ENCODE measurements at places on chromosomes 1 and 21.

DNA sequence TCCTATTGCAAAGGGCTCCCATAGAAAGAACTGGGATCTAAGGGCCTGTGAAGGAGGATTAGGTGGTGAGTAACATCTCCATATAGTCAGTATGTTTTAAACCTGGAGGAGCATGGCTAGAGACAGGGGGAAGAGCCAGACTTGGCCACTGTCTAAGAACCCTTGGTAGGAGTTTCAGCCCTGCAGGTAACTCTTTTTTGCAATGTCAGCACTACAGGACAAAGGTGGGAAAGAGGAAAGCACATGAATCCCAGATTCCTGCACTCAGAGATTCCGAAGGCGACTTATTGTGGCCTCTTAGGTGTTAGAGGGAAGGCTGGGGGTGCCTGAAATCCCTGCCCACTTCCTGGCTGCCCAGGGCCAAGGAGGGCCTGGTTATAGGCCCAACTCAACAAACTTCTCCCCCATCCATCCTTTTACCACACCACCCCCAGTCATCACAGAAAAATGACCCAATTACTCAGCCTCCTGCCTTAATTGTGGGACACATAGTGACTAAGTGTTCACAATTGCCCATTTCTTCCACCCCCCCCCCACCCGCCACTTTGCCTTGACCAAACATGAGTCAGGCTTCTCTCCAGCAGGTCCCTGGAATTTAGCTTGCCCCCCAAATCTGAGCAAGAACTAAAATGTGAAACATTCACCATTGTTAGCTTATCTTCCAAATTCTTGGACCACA lies 1.9 kb upstream of the NTNG1 start:
- DNase-seq, result no peak

DNA sequence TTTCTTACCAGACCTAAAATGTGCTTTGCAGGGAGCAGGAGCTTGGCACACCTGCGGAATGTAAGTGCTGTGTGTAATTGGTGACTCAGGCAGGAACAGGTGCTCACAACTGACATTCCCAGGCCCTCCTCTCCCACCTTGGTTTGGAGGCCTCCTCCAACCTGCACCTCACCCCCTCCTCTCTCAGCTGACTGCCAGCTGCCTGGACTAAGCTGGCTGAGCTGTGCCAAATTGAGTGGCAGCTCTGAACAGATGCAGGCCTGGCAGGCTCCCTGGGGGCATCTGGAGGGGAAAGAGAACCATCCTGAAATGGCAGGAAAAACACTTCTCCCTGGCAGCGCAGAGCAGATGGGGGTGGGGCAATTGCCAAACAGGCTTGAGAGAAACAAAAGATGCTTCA lies 91.7 kb upstream of the PGBD5 start:
- no peak for DNase-seq

- DNase-seq, result no peak
Observed at GRCh38 chr1:170145061-170145460, 698 bp upstream of the NTMT2 start.

GRCh38 chr1:43947874-43948437 lies 1.2 kb downstream of the IPO13 start:
- DNase-seq, result no peak

DNA sequence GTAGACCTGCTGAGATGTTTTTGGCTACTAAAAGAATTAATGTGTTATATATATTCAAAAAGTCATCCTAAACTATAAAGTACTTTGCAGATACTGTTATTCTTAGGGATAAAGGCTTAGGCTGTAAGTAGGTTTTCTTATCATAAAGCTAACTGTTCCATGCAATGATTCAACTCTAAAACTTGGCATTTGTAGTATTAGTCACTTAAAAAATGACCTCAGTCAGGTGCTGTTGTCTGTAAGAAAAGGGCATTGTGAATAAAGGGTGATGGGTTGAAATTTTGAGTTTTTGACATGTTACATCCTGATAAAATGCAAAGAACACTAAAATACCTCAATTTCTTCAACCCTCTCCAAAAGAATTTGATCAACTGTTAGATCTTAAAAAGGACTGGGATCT lies 32.9 kb downstream of the ADCY10 start:
- no peak for DNase-seq

All from GF-D8 (cell line).